ENCODE measurements at places on chromosomes 12 and 14. TPM values are rescaled to one million over a fixed set of nuclear protein-coding genes. Genes with fewer than 3 reads are reported as not detected.
A peak's percentile ranks its signal among the peaks of the same experiment; 100 is the strongest.

DNA sequence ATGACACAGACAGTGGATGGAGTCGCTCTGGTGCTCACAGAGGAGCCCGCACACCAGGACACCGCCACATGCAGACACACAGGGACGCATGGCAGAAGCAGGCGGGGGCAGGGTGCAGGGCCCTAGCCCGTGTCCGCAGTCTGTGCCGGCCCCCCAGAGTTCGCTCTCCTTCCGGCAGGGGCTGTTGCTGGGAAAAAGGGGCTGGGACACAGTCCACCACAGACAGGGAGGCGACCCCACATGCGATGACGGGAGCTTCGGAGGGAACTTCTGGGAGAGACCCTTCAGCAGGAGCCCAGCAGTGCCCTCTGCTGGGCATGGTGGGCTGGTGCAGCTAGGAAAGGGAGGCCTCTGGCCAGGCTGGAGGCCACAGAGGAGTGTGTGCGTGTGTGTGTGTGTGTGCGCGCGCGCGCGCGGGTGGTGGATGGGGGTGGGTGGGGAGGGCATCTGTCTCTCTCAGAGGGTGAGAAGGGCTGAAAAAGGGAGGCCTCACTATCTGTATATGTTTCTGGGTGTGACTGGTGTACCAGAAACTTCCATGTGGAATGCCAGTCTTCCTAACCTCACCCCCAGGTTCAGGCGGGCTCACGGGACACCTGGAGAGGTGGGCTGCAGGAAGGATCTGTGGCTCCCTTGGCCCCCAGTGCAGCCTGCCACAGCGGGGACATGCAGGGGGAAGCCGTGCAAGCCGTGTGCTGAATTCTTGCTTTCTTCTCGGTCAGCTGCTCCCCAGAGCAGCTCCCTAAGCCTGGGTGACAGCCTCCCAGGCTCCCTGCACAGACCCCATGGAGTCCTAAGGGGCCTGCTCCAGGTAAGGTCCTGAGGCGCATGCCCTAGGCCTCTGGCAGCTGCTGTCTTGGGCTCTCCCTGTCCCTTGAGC is 60.7 kb downstream of the PLEKHG3 start:
- peak; percentile 74 for DNase-seq

- DNase-seq: no peak
Observed at GRCh38 chr14:59086241-59086882, 102.1 kb upstream of the DAAM1 start.

- peak; percentile 36 for DNase-seq
Observed at GRCh38 chr12:91289906-91290305, 107.3 kb upstream of the DCN start.

Gene PPP2R3C
- total RNA-seq: 46.0 TPM

DNA sequence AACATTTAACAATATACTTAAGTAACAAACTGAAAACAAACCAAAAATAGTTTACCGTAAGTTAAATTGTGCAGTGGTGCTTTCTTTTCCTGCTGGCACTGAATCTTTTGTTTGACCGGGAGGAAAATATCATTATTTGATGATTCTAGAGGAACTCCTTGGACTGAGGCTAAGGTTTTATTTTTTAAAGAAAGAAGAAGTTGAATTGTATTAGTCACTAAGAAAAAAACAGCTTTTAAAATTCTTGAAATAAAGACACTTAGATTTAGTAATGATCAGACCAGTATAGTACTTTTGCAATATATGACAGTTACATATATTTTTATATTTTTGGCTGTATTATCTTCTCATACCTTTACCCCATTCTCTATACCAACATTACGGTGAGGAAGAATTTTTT is 10.3 kb downstream of the MIS18BP1 start:
- DNase-seq: peak; percentile 20

Gene DNAL1
- 15.3 TPM for total RNA-seq

GRCh38 chr14:94077111-94077821 is 3.7 kb downstream of the DDX24 start:
- DNase-seq: no peak

GRCh38 chr14:75863221-75863620 is 118.6 kb downstream of the TGFB3 start:
- no peak for DNase-seq

DNA sequence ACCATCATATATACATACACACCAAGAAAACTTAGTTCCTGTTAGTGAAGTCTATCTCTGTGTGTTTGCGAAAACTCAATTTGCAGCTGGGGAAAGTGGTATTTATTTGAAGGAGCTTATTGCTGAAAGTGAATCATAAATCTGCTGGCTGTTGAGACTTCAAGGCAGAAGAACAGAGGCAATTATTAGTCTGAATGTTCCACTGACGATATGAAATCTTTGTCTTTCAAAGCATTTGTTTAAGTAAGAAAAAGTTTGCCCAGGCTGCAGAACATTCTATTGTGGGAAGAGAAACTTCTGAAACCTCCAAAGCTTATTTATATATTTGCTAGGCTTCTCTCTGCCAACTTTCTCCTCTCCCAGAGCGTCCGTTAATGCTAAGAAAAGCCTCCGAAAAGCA is 255.7 kb upstream of the TMPO start:
- no peak for DNase-seq

DNA sequence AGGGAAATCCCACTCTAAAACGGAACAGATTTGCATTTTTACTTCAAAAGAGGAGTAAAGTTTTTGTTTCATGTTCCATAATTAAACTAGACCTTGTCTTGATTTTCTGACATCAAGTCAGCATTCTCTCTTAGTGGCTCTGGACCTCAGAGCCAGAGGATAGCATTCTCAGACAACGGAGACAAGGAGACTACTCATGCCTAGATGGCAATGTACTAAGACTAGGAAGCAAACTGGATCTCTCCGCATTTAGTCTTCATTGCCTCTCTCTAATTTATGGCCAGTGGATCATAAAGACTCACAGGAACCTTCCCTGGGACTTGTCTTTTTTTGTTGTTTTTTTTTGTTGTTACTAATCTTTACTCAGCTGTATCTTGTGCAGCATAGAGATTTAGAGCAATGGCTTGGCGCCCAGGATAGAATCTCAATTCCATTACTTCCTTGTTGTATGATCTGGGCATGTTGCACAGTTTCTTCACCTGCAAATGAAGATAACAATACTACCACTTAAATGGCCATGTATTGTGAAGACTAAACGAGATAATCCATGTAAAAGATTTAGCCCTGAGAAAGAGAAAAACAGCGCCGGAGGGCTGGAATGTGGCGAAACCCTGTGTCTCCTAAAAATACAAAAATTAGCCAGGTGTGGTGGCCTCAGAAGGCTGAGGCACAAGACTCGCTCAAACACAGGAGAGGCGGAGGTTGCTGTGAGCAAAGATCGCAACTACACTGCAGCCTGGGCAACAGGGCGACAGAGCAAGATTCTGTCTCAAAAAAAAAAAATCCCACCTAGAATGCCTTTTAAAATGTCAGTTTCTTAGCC is 4.0 kb upstream of the GEMIN2 start:
- DNase-seq: no peak

DNA sequence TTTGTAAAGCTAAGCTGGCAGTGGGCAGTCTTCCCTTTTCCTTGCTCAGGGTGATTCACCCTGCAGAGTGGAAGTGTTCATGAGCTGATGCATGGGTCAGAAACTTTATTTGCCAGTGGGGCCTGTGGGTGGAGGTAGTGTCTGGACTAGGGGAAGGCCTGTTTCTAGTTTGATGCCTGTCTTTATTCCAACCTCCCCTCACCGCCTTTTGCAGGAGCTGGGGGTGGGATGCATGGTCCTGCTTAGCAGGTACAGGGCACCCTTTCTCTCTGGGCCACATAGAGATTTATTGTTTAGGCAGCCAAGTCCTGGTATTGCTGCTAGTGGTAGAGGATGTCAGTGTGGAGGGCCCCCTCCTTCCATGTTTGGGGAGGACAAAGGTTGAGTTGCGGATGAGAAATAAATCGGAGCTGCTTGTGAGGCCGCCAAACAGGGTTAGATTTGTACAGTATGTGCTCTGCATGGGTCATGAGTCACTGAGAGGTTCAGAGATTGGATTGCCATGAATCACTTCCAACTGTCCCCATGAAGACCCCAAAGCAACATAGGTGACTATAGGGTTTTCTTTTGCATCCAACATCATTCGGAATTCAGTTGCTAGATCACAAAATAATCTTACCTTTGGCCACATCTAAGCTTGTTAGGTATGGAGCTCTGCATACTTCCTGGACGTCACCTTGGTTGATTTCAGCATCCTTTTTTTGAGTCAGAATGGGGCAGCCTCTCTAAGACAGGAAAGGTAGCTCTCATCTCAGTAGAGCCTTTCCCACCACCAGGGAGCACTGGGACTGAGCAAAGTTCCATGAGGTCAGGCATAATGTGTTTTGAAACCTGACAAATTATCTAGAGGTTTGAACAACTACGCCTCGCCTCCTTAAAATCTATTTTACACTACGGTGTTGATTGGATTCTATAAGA is 8.8 kb downstream of the SMOC1 start:
- DNase-seq: no peak

Gene IFI27L1
- 31.8 TPM for total RNA-seq

Data from endothelial cell of umbilical vein (primary cell).